Right ventricle myocardium inferior (tissue), 1 donor: ENCODE measurements at places on chromosomes 2 and 18. TPM values are rescaled to one million over a fixed set of nuclear protein-coding genes. Genes with fewer than 3 reads are reported as not detected.

DNA sequence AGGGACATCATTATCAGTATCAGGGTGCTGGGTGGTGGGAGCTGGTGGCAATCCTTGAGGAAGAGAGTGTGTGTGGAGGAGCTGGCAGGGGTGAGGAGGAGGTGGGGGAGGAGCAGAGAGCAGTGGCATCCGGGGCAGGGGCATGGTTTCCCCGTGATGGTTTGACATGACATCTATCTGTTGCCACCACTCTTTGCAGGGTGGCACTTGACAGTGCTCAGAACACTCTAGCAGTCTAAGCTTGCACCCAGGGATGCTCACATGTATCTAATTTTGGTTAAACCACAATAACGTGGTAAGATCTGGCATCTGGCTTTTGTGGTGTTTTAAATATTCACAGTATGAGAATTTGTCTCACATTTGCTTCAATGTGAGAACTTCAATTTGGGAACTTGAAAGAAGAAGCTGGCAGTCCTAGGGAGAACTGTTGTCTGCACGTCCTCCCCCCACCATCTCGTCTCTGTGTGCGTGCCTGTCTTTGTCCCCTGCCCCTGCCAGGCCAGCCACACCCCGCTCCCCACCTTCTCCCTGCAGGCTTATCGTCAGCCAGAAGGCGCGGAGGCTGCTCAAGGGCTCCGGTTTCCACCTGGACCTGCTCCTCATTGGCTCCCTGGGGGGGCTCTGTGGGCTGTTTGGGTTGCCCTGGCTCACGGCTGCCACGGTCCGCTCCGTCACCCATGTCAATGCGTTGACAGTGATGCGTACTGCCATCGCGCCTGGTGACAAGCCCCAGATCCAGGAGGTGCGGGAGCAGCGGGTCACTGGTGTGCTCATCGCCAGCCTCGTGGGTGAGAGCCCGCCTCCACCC, 11.7 kb downstream of the SLC4A3 start:
- peak; percentile 70 for DNase-seq

- no peak for DNase-seq
These were observed 342.4 kb downstream of the AKAIN1 start for GRCh38 chr18:4854671-4855070.

- no peak for DNase-seq
These were observed 132.7 kb upstream of the STON1 start for GRCh38 chr2:48397281-48397680.

- DNase-seq = no peak
These were observed 16.7 kb downstream of the PKDCC start for GRCh38 chr2:42064417-42064942.

- no peak for DNase-seq
These were observed 264.6 kb upstream of the STON1 start for GRCh38 chr2:48265169-48266030.

Gene ITGA4
- total RNA-seq = 1.8 TPM

Gene SLC14A1
- 24.9 TPM for total RNA-seq

Gene ZAP70
- 1.6 TPM for total RNA-seq
